ENCODE measurements at places on chromosomes 1 and 21. TPM values are rescaled to one million over a fixed set of nuclear protein-coding genes. Genes with fewer than 3 reads are reported as not detected.

- no peak for DNase-seq
Measured at GRCh38 chr1:8711151-8711550, 106.3 kb downstream of the RERE start.

DNA sequence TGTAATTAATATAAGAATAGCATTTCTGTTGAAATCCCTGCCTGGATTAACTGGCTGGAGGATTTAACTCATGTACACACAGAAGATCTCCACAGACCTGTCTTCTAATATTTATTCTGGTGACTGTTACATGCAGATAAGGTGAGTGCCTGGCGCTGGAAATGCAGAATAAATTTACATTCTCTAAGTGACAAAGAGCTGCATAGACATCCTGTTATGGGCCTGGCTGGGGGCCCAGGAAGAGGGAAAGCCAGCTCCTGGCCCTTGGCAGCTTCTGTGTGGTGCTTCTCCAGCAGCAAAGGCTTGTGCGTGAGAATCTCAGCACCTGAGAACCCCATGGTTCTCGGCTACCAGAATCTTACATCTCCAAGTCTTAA, 446.6 kb downstream of the PTPRU start:
- DNase-seq = peak; percentile 42

DNA sequence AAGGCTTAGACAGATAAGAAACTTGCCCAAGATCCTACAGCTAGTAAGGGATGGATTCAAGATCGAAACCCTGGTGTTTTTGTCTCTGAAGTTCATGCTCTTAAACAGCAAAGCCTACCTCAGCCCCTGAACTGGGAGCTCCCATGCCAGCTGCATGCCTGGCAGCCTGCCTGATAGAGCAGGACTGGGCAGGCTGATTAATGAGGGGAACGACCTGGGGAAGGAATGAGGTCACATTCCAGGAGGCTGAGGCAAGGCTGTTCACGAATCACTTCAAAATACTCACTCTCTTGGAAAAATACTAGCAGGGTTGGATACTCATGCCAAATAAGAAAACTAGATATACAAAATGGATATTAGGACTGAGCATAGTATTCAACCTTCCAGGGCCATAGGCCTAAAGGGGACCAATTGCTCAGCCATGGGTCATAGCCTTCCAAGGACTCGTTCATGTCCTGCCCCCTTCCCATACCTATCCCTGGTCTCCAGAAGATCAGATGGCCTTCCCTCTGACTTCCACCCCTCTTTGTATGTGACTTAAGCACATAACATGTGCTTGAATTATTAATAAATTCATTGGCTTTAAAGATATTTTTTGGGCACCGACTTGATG, 15.6 kb upstream of the TACSTD2 start:
- no peak for DNase-seq

DNA sequence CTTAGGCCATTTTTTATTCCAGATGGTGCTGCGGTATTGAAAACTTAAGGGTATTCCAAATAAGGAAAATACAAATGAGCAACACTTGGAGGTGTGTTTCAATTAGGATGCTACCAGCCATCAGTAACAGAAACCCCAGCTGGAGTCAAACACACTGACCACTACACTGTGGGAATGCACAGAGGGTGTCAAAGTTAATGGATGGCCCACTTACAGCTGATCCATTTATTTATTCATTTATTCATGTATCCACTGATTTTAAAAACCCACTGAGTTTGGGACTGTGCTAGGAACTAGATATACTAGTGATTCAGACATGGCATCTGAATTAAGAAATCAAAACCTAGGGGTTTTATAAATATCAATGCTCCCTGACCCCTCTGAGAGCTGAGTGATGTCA, 24.5 kb upstream of the GJA5 start:
- DNase-seq = no peak

GRCh38 chr1:47582891-47583608, 145.2 kb downstream of the FOXD2 start:
- DNase-seq = peak; percentile 49

Gene PTPRC
- 5.5 TPM for total RNA-seq

Gene PTPN22
- 0.33 TPM for total RNA-seq

DNA sequence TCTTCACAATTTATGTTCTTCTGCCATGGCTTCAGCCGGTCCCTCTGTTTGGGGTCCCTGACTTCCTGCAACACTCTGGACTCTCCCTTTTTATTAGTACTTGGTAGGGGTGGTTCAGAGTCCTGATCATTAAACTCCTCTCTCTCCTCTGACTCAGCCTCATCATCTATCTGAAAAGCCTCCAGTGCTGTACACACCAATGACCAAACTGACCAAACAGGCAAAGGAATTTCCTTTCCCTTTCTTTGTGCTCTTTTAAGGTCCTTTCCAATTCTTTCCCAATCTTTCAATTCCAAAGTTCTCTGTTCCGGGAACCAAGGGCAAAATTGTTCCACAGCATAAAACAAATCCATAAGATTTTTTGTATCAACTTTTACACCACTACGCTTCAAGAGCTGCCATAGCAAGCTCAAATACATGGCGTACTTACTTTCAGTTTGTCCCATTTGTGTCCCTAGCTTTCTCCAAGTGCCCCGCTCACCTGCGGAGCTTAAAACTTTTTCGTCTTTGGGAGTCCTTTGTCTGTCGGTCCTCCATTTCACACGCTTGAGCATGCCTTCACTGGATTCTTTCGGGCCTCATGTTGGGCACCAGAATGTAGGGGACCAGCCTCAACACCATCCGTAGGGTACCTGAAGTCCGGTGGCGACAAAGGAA, 9.6 kb downstream of the DAP3 start:
- no peak for DNase-seq

Gene IL20
- total RNA-seq = 0.20 TPM

Gene TRPM2
- 0.75 TPM for total RNA-seq

- no peak for DNase-seq
Measured at GRCh38 chr1:228088586-228089498, 6.3 kb downstream of the ARF1 start.

DNA sequence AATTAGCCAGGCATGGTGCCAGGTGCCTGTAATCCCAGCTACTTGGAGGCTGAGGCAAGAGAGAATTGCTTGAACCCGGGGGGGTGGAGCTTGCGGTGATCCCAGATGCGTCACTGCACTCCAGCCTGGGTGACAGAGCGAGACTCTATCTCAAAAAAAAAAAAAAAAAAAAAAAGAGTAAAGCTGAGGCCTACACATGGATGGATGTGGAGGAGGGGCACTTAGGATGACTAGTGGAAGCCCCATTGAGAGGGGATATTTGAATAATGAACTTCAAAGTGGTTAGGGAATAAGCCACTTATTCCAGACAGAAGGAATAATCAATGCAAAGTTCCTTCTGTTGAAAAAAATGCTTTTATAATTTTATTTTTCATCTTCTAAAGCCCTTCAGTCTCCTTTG, 51.4 kb downstream of the PTBP2 start:
- DNase-seq = no peak

DNA sequence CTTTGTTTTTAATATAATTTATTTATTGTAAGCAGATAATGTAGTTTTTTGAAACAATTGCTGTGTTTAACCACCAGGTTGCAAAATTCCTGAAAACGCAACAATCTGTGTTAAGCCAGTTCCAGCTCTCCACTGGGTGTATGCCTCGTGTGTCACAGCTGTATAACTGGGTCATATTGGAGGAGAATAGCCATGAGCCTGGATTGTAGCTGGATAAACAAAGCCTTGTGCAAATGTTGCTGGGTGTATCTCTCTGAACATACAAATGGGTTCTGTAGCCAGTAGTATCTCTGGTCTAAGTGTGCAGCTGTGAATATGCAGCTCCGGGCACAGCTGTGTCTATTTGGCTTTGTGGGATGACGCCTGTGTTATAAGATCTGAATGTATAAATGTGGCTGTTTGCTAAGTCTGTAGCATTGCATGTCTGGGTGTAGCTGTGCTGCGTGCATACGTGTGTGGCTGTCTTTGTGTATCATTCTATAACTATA, 2.8 kb downstream of the TCEA3 start:
- no peak for DNase-seq

GRCh38 chr1:17488995-17489767, 49.7 kb upstream of the RCC2 start:
- no peak for DNase-seq

- no peak for DNase-seq
Measured at GRCh38 chr1:66761221-66761620, 9.0 kb downstream of the DYNLT5 start.

Gene RHEX
- not detected for total RNA-seq

Gene TMEM240
- 1.4 TPM for total RNA-seq

- no peak for DNase-seq
Measured at GRCh38 chr1:48402599-48402998, 69.4 kb downstream of the SPATA6 start.

DNA sequence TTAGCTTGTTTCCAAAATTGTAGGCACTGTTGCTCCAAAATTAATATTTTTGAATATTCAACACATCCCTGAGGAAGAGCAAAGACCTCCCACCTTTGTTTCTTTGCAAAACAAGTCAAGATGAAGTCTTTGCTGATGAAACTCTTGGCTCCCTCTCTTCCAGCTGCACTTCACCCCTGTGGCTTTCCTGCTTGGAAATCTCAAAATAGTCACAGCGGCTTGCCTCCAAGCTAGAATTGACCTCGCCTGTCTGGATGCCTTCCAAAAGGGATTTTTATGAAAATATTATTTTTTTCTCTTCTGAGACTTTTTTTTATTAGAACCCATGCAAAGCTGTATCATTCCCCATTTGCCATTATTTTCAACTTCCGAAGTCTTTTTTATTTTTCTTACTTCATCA, 71.1 kb upstream of the MROH9 start:
- no peak for DNase-seq

DNA sequence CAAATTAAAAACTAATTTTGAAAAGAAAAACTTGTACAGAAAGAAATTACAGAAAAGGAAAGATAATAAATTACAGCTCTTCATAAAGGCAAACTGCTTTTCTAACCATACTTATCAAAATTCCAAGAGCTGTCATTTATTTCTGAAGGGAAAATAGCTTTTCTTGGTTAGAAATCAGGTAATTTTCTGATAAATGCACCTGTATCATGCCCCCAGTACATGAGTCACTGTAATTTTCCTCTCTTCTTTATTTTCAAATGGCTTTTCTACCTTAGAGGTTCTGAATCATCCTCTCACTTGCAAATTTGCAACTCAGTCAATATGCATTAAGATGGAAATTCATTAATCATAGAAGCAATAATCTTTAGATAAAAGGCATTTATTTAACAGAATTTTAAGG, 100.1 kb downstream of the SLC35F3 start:
- no peak for DNase-seq

DNA sequence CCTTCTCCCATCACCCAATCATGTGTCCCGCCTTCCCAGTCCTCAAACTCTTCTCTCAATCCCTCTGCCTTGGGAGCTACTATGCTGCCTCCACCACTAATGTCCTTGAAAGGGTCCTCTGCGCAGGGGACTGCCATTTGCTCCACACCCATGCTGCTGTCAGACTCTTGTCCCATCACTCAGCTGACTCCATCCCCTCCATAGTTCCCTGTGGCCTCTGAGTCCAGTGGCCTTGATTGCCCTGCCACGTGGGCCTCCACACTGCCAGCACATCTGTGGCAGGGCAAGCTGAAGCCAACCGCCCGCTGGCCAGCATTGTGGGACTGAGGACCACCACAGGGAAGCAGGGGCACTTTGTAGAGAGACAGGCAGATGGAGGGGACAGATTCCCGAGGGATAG, 1.3 kb upstream of the TNNT2 start:
- no peak for DNase-seq

Gene PRKAA2
- 98.7 TPM for total RNA-seq

Gene OVAAL
- total RNA-seq = 2.0 TPM

- DNase-seq = no peak
Measured at GRCh38 chr1:27621051-27621920, 13.7 kb downstream of the FGR start.

- no peak for DNase-seq
Measured at GRCh38 chr1:8376358-8376840, 58.5 kb downstream of the SLC45A1 start.

- no peak for DNase-seq
Measured at GRCh38 chr1:176801514-176802020, 338.6 kb downstream of the PAPPA2 start.

Gene SELE
- 0.11 TPM for total RNA-seq

DNA sequence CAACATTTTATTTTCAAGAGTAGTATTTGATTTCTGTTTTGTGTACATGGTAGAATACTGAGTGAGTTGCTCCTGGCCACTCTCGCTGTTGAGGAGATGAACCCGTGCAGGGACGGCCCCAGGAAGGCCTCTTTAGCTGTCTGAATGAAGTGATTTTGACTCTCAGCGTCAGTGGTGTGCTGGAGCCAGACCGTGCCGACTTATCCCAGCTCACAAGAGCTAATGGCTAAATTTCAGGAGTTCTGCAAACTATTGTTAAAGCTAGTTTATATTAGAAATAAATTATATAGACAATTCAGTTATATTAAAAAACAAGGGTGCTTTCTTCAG, 111.2 kb upstream of the KIF26B start:
- no peak for DNase-seq

DNA sequence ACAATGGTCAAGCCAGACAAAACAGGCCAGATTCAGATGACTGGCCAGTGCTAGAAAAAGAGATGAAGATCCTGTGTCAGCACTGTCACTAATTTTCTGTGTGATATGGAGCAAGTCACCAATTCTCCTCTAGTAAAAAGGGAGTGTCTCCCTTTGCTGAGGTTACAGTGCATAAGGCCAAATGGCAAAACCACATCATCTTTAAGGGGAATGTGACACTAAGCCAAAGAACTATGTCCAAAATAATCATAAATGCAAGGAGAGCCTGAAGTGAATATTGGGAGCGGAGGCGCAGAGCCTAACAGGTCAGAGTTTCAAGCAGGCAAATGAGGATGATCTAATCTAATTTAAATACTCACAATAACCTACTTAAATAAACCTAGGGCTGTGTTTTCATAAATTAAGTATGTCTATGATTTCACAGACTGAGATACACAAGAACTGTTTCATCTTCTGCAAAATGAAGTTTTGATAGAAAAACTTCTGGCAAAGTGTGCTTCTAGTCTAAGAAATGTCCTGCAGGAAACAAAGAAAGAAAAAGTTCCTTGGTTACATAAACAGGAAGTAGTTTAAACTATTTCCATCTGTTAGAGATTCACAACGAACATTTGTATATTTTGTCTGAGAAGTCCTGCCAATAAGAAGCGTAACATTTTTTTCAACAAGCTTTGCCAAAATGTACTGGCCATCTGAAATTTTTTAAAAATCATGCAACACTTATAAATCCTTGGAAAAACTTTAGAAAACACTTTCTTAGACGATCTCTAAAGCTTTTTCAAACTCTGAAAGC, 290.2 kb downstream of the LRRC40 start:
- DNase-seq = no peak

GRCh38 chr1:121516234-121516967, 331.6 kb downstream of the SRGAP2C start:
- no peak for DNase-seq

Gene TRIM67
- total RNA-seq = not detected

DNA sequence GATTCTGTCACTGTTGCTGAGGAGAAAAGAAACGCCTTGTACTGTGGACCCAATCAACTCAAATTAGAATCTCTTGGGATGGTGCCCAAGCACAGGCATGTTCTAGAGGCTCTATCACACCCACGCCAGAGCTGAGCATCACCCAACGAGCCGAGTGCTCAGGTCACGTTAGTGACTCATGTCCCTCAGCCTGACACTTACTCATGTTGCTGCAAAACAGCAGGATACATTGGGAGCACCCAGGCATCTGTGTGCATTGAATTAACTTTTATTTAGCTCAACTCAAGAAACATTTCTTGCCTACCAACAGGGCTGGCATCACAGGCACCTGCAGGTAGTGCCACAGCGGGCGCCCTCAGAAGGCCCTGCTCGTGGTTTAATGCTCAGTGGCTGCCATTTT, 149.8 kb downstream of the ETS2 start:
- no peak for DNase-seq

Data from right atrium auricular region (tissue), 2 donors.